ENCODE measurements at places on chromosomes 5 and 9.

DNA sequence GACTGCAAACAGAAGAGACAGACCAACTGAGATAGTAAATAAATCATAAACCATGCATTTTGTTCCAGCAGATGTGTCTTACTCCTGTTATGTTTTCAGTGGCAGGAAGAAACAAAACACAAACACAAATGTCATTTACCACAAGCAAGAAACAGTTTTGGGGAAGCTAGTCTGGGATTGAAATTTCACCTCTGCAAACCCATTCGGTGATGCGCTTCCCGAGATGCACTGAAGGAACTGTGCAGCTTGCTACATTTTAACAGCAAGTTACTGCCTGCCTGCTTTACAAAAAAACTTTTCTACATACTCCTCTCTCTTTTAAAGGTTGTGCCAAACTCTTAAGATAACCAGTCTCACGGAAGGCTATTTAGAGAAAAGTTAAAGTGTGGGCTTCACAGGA is 3.2 kb downstream of the MACROH2A1 start:
- DNase-seq: no peak

DNA sequence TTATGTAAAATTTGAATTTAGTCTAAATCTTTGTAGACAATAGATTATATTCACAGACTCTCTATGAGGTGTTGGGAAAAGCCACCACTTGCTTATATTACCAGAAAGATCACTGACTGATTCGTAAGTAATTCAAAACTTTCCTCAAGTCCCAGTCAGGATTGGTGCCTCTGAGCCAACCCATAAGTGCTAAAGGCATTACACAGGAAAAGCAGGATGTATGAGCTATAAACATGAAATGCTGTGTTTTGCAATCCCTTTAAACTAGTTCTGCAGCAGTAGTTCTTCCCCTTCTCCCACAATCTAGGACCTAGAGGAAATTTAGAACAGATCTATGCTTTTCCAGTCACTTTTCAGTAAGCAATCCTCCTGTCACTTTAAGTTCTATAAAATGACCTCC is 48.0 kb downstream of the SHLD3 start:
- no peak for DNase-seq

DNA sequence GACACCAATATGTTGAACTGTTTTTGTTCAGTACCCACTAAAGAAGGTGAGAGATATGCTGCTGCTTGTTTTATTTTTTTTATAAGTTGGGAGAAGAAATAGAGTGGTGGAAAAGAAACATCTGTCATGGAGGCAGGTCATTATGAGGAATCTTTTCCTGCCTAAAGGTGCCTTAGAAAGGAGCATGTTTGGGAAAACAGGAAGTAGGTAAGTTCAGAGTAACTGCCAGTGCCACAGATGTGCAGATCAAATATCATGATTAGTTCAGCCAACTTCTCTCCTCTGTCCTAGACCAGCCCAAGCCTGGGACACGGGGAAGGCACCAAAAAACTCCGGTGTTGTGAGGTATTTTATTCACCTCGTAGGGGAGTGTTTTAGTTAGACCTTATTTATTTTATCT is 144.2 kb downstream of the MAN2A1 start:
- DNase-seq: no peak

DNA sequence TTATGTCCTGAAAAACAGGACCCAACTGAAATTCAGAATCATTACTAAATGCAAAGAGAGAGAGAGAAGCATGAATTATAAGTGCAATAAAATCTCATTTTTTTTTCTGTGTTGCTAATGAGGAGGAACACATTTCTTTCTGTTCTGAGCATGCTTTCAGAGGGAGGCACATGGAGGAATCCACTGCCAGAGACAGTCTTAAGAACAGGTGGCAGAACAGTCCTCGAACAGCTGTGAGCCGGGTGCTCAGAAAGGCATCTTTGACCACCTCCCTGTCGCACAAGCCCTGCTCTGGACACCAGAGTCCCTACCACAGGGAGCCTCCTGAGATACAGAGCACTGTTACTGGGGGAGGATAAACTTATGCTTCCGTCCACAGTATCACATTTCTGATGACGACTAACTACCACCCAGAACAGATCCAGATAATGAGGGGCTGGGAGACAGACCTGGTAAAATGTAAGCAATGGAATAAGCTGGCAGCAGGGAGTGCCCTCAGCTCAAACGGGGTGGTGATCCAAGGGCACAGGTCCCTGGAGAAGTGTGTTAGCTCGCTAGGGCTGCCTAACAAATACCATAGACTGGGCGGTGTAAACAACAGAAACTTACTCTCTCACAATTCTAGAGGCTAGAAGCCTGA is 134.0 kb downstream of the SLC1A3 start:
- DNase-seq: no peak

DNA sequence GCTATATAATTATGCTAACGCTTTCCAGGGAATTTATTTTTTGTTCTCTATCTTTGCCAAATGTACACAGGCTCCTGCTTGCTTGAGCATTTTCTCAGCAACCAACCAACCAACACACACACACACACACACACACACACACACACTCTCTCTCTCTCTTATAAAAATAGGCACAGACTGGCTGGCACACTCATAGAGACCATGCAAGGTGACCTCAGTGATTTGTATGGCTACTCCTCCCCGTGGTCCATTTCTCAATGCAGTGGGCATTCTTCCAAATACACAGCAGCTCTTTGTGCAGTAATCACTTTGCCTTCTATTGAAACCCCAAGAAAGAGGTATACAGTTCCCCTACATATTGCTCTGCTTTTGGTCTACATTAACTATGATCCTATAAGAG is 416.0 kb downstream of the MAN2A1 start:
- DNase-seq: no peak

Data from kidney glomerular epithelial cell (primary cell).